AG09319 (cell line): ENCODE measurements at places on chromosomes 11 and 22.

DNA sequence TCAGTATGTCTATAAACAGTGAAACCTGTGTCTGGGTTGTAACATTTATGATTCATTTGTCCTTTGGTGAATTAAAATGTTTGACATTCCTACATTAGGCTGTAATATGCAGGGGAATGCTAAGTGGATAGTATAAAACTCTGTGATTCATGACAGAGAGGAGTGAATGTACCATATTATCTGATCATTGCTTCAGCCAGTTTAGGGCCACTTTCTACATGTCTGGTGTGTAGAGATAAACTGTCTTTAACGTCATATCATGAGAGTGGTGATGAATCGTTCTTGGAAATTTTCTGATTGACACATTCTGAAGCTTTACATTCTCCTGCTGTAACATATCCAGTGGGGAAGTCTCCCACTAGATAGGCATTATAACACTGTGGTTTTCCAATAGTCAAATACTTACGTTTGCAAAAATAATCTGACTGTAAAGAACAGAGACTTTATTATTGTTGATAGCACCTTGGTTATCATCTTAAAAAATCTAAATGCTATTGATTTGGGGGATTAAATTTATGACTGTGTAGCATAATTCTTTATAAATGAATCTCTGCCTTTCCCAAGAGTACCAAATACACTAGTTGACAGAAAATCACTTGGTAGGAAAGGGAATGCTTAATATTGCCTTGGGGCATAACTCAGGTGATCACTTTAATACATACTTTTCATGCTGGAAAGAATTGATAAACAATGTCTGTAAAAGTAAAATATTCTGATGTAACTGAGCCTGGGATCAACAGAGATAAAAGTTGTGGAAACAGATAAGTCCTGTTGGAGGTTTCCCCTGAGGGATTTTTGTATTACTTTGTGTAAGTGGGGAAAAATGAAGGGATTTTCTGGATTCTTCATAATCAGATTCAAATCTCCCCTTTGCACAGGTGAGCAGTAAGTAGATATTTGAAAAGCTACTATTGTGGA, 427.9 kb downstream of the JRKL start:
- no peak for DNase-seq

DNA sequence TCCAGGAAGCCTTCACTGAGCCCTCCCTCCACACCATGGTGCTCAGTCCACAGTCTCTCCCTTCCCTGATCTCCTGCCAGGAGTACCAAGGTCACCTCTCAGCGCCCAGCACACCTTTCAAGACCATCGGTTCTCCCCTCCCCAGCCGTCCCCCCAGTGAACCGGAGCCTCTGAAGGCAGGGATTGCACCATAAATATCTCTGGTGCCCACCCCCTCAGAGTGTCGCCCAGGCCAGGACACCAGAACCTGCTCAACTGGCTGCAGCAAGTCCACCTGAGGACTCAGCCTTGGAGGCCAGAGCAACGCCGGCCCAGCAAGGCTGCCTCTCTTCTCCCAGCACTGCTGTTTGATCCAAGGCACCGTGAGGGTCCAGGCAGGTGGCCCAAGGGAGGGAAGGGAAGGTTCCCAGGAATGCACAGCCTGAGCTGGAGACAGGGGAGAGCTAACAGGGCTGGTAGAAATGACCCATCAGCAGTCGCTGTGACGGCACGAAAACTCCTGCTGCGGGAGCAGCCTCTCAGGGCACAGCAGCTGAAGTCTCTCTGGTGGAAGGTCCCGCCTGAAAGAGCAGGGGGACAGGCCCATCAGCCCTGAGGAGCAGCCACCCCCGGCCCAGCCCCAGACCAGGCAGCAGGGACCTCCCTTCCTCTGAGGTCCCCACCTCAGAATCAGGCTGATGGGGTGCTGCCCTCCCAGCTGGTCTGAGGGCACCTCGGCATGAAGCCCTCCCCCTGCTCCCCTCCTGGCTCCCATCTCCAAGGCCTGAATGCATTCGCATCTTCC, 80.3 kb downstream of the BUD13 start:
- no peak for DNase-seq

DNA sequence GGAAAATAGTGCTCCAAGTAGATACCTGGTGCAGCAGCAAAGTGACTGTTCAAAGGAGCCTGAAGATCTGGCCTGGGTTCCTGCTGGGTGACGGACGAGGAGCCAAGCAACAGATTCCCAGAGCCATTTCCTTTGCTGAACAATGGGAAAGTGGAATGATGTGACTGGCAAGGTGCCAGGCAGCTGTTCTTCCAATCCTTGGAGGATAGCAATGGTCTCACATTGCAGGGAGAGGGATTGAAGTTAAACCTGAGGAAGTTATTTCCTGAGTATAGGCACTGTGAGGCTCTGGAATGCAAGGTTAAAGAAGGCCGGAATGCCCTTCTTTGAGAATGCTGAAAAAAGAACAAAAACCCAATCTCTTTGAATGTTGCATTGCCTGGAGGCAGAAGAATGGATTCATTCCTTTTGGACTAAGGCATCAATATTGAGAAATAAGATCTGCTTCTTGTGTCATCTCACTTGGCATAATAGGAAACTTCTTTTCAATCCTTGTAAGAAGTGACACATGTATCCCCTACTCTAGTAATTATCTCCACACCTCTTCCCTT, 223.8 kb downstream of the BLID start:
- DNase-seq = peak; percentile 68

GRCh38 chr11:61277186-61278000, 17.7 kb downstream of the VWCE start:
- DNase-seq = no peak

DNA sequence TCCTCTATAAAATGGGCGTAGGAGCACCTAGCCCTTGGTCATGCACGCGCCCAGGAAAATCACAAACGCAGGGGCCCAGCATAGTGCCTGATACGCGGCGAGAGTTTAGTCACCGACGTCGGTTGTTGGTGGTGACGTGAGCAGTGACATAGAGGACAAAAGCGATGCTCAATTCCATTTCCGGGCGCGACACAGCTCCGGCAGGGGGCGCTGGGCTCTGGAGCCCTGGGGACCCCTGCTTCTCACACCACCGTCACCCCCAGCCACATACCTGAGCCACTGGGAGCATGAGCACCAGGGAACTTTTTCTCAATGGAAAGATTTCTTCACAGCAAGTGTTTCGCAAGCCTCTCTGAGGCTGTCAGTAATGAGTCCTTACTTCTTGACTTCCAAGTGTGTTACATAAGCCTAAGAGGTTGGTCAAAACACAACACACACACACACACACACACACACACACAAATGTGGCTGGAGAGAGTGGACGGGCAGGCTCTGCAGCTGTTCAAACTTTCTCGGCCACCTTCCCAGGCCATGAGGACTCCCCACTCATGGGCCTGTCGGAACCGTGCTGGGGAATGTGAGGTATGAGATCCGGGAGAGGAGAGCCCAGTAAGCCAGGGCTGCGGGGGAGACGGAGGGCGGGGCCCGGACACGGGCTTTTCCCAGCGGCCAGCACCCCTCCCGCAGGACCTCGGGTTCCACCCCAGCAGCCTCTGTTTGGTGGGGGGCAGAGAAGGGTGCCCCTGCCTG, 36.9 kb upstream of the LINC01488 start:
- peak; percentile 87 for DNase-seq

- no peak for DNase-seq
These were observed 102.0 kb downstream of the CYP2R1 start for GRCh38 chr11:14789879-14790484.

- no peak for DNase-seq
These were observed 9.6 kb downstream of the OR5A2 start for GRCh38 chr11:59416613-59417012.
